Fibroblast of skin of right quadriceps (primary cell): ENCODE measurements at places on chromosomes 16 and 17.
A peak's percentile ranks its signal among the peaks of the same experiment; 100 is the strongest.

DNA sequence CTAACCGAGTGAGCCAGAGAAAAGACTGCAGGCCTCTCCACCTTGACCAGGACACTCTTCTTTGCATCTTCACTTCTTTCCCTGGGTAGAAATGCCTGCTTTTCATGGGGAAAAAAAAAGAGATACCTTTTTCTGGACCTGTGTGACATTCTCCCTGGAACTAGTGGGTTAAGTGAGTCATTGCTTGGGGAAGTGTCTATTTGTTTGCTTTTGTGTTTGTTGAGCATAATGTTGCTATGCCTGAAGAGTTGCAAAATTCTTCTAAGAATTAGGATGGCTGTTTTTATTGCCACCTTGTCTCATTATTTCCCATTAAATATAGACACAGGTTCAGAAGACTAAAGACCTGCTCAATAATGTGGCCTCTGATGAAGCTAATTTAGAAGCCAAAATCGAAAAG is 18.8 kb downstream of the CLUAP1 start:
- DNase-seq: no peak

DNA sequence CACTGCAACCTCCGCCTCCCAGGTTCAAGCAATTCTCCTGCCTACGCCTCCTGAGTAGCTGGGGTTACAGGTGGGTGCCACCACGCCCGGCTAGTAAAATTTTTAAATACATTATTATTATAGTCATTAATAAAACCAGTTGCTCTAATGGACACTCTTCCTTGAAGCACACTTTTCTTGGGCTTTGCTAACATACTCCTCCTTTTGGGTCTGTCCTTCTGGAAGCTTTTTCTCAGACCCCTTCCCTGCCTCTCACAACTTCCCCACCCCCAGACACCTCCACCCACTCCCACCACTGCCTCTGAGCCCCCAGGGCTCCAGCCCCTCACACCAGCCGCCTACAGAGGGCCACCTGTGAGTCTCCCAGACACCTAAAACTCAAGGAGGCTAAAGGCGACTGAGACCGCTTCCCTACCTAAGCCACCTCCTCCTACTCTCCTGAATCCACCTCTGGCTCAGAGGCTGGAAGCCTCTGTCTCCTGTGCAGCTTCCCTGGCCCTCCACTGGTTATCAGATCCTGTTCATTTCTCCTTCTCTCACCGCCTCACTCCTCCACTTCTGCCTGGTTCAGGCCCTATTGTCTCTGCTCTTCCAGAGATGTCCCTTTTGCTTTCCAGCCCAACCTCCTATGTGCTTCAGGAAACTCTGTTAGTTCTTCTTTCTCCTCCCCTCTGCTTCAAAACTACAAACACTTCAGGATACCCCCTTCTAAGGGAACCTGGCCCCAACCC is 2.1 kb upstream of the CUEDC1 start:
- DNase-seq: no peak

GRCh38 chr17:11928436-11928835 is 68.8 kb downstream of the ZNF18 start:
- DNase-seq: no peak

- DNase-seq: no peak
Observed at GRCh38 chr16:75218256-75219076, at the start of gene CTRB1. Gene CTRB1 (plus strand): TSS chr16:75218988. CDS start chr16:75219008, 20 bp downstream.

GRCh38 chr16:318628-319027 is 33.9 kb downstream of the AXIN1 start:
- DNase-seq: no peak

DNA sequence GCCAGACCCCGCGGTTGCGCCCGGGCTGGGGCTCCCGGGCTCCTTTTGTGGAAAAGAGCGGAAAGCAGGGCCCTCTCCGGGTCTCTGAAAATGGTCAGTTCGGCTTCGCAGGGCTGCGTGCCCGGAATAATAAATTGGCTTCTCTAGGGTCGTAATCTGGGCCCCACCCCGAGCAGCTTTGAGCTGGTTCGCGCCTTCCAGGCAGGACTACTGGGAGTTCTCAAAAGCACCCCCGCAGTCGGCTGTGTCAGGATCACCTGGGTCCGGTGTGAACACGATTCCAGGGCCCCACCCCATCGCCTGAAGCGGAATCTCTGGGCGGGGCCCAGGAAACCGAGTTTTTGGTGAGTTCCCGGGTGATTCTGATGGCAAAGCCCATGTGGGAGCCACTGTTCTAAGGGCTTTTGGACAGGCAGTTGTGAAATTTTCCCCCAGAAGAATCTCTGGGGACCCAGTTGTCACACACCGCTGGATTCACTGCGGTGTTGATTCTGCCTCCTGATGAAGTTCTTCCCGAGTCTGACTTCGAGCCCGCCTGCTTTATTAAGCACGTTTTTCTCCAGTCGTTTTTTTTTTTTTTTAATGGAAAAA is 77.0 kb downstream of the MRC2 start:
- peak; percentile 41 for DNase-seq

GRCh38 chr17:14072881-14073280 is 3.6 kb downstream of the COX10 start:
- no peak for DNase-seq

DNA sequence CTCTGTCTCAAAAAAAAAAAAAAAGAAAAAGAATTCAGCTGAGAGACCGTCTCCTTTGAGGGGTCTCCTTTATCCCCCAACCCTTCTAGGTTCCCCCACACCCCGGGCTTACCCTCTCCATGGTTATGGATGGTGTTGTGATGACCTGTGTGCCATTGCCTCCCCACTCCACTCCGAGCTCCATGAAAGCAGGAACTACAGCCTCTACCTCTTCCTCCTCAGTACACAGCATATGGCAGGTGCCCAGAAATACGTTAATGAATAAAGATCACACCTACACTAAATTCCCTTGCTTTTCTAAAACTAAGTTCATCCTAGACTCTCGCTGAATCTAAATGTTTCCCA is 17.2 kb downstream of the COPRS start:
- no peak for DNase-seq

DNA sequence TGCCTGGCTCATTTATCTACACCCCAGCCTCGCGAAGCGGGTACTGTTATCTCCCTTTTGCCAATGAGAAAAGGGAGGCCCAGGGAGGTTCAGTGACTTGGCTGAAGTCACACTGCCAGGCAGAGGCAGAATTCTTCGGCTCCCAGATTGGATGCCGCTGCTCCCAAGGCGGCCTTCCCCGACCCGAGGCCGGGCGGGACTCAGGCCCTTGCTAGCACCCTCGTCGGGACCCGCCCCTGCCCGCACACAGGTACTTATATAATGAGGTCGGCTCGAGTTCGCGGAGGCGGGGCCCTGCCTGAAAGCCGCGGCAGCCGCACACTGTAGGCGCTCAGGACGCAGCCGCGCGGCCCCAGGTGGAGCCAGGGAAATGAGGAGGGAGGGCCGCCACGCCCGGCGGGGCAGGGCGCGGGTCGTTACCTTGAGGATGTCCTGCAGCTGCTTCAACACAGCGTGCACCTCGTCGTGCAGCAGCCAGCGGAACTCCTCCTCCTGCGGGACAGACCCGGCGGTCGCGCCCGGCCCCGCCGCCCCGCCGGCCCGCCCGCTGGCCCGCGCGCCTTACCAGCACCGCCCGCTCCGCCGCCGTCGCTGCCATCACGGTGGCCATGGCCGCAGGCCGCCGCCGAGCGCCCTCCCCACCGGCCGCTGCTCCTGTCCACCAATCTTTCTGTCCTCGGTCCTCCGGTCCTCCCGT is at the start of gene ROGDI:
Gene ROGDI, minus strand, starts transcription at position 672 of the 697 bp plus-strand sequence. Its CDS starts 62 bp downstream, at position 610.
- DNase-seq: peak; percentile 9

DNA sequence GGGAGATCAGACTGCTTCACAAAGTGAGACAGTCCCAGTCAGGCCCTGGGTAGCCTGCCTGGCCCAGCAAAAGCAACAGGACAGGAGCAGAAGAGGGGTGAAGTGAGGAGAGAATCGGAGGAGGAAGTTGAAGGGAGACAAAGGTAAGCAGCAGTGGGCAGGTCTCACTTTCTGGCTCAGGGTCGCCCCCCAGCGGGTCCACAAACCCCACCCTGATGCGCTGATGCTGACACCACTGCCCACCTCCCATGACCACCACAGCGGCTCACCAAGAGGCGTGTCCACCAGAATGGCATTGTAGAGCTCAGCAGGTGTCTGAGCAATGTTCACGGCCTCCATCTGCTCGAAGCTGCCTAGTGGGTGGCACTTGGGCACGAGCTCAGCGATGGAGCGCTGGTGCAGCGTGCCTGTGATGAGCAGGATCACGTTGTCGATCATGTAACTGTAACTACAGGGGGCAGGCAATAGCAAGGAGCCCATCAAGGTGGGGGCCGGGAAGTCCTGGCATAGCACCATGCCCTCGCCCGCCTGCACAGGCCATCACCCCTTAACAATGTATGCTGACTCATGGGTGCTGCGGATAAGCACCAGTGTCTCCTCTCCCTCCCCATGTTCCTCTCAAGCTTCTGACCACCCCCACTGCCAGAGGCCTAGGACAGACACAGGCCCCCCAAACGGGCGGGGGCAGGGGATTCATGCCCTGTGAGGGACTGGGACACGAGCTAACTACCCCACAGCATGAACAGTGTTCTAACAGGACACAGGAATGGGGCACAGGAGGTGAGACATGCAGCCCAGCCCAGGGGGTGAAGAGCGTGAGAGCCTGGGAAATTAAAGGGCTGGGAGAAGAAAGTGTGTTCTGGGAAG is 13.6 kb downstream of the HSD11B2 start:
- DNase-seq: no peak

- no peak for DNase-seq
Observed at GRCh38 chr16:88881007-88881615, 14.7 kb upstream of the PABPN1L start.

GRCh38 chr16:84029297-84030047 is 13.1 kb downstream of the SLC38A8 start:
- no peak for DNase-seq

DNA sequence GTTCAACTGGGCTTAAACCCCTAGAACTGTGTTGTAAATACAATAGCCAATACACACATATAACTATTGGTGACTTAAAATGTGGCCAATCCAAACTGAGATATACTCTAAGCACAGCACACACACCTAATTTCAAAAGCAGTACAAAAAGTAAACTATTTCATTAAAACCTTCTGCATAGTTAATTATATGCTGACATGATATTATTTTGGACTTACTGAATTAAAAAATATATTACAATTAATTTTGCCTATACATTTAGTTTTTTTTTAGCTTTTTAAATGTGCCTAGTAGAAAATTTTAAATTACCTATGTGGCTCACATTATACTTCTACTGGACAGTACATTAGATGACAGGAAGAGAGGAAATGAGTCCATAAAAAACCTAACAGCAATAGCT is 21.5 kb downstream of the MED13 start:
- no peak for DNase-seq

- DNase-seq: peak; percentile 56
Observed at GRCh38 chr16:569445-570254, at the start of gene PIGQ. Gene PIGQ (plus strand): TSS chr16:569968. CDS start chr16:574075, 4,107 bp downstream.

GRCh38 chr17:57853695-57854094 is 3.9 kb upstream of the MRPS23 start:
- no peak for DNase-seq

GRCh38 chr17:31499771-31500554 is 108.5 kb downstream of the RAB11FIP4 start:
- DNase-seq: no peak
